ENCODE measurements at places on chromosomes 3 and 15.

DNA sequence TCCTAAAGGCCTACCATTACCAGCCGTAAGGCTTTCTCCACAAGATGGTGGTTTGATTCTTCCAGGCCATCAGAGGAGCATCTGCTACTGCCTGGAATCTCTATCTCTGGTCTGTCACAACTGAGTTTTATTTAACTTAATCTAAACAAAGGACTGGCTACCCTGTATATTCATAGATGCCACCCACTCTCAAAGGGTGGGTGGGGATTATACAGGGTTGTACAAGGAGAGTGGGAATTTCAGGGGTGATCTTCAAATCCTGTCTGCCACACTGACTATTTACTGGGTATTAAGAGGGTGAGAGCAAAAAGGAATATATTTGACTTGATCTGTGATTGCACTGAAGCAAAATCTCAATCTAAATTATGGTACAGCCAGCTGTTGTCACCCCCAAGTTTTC lies 253.3 kb downstream of the MBNL1 start:
- DNase-seq = no peak

GRCh38 chr3:155886915-155887314 lies 16.5 kb downstream of the GMPS start:
- DNase-seq = no peak

DNA sequence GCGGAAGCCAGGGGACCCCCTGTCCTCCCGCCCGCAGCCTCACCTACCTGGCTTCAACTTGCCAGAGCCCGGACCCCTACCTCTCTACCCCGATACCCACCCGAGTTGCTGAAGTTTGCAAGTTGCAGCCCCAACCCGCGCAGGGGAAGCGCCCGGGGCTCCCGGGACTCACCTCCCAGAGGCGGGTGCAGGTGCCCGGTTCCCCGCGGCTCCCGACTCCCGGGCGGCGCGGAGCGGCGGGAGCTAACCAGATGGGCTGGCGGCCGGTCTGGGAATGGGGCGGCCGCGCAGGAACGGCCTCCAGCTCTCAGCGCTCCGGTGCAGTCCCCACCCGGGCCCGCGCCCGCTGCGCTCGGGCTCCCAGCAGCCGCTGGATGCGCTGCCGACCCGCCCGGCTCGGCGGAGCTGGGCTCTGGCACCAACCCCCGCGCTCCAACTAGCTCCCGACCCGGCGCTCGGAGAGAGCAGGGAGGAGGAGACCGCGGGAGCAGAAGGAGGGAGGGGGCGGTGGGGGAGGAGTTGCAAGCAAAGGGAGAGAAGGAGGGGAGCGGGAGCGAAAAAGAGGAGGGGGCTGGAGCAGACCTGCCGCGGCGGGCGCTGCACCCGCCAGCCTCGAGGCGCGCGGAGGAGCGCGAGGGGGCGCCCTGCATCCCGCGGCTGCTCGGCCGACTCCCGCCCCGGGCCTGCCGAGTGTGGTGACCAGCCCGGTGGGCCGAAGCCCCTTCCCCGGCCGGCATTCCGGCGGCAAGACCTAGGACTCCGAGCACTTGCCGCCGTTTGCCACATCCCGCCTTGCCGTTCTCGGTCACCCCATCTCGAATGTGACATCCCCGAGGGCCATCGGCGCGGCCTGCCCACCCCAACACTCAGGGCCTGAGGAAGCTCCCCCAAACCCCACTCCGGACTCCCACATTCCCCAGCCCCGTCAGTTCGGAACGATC lies at the start of gene SEMA5B:
TSS of gene SEMA5B (minus strand) at position 472 of the 941 bp plus-strand sequence. CDS start 66,500 bp downstream, outside the sequence.
- no peak for DNase-seq

DNA sequence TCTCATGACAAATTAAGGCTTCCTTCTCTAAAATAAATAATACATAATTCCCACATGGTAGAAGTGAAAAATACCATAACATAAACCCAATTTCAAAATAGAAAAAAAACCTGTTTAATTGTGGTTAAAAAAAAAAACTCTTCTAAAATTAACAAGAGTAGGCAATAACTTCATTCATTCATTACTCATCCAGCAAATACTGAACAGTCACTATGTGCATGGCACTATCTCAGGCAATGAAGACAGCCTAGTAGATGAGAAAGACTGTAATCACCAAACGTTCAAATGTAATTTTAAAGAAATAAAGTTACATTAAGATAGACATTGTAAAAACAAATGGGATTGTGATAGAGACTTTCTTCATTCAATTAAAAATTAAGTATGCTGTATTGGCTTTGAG lies 43.4 kb downstream of the TFDP2 start:
- DNase-seq = no peak

- DNase-seq = no peak
Measured at GRCh38 chr3:43025423-43025822, 46.3 kb downstream of the GASK1A start.

DNA sequence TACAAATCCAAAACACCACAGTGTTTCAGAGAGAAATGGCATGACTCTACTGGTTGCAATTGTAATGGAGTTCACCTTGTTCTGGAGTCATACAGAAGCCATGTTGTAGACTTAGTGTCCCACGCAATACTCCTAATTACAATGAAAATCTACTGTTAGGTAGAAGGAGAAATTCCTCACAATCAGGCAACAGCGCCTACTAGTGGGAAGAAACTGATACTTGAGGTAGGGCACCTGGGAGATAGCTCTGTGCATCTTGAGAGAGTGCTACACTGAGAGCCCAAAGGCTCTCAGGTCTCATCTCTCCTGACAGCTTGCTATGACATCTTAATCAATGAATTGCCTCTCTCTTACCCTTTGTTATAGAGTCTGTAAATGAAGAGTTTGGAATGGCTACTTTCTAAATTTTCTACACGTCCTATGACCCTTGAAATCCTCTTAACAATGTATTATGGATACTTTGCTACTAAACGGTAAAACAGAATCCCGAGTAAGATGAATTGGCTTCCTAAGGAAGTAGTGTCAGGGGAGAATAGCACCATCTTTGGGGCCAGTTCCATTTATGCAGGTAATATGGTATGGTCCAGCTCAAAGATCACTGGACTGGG lies 422.7 kb upstream of the TPRG1 start:
- DNase-seq = no peak

DNA sequence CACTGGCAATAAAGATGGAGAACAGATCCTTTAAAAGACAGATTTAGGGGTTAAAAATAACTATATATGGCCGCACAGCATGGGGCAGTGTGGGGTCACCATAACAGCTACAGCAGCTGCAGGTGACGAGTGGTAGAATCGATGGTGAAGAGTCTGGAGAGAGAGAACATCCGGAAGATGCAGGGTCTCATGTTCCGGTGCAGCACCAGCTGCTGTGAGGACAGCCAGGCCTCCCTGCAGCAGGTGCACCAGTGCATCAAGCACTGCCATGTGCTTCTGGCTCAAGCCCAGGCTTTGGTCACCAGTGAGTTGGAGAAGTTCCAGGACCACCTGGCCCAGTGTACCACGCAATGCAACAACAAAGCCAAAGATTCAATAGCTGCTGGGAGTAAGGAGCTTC lies 93.7 kb upstream of the IMPG2 start:
- DNase-seq = no peak

- no peak for DNase-seq
Measured at GRCh38 chr3:169104972-169105371, 558.5 kb downstream of the MECOM start.

DNA sequence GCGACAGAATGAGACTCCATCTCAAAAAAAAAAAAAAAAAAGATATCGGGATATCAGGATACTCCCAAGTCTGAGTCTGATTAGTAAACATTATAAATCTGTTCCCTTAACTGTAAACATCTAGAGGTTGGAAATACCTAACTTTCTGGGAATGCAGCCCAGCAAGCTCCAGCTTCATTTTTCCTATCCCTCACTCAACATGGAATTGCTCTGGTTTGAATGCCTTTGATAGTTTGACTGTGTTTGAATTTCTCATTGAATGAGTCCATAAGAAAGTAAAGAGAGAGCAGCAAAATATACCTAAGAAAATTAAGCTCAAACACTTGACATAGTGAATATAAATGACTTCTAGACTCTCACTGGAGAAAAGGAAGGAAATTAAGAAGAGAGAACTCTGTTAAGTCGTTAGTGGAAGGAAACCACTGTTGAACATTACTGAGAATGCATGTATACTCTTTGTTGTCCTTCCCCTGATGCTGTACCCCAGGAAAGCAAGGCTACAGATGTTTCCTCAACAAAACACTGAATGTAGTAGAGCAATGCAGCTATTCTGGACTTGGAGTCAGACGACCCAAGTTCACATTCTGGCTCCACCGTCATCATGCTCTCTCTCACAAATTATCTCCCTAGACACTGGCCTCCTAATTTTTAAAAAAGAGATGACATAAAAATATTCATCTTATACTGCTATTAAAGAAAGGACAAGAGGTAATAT lies 62.4 kb downstream of the CD200 start:
- no peak for DNase-seq
